ENCODE measurements at places on chromosomes 7 and 10.

DNA sequence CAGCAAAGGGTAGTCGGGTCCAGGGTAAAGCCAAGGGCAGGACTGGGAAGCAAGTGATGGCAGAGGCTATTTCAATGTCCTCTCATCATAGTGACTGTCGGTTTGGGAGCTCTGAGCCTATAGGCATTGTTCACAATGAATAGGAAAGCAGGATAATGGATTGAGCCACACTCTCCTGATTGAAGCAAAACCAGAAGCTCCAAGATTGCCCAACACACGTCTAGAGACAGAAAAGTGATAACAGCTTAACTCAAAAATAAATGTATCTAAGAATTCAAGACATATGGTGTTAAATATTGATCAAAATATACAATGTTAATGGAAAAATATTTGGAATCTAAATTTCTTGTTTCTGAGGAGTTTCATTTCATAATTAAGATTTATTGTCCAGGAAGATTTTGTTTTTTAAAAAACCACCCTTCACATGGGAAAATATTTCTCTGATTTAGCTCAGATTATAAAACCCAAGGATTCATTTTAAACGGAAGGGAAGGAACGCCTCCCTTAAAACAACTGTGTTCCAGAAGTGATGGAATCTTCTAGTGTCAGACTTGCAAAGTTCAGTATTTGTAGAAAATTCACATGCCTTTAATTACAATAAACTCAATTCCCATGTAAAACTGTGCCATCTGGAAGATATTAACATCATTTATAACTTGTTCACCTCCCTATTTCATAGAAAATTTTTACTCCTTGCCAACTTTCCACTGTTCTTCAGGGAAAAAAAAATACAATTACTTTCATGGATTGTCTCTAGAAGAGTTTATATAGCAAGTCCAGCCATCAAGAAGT, 54.5 kb downstream of the NRP1 start:
- DNase-seq = no peak

DNA sequence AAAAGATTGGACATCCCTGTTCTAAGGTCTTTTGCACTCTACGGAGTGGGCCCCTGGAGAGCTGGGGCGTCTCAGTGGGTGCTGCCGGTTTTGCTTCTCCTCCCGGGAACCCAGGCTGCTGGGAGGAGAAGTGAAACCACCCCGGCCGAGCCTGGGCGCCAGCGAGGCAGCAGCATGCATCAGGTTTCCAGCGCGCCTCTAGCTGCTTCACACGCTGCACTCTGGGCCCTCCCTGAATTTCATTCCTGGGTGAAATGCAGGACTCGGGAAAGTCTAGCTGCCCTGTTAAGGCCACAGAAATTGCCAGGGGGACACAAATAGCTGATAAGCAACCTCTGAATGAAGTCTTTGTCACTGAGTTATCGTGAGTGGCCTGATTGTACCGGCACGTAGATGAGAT, 127.4 kb downstream of the TRRAP start:
- DNase-seq = no peak

DNA sequence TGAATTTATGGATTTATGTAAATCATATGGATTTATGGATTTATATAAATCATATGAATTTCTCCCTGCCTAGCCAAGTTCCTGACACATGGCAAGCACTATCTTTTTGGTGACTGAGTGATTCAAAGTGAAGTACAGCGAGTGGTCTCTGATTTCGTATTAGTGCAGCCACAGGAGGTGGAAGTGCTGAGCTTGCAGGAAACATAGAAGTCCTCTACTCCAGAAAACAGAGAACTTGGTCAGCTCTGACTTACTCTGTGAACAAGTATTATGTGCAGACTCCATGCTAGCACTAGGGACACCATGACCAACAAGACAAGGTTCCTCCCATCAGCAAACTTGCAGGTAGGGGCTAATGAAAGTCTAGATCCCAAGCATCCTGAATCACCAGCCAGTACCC, 28.5 kb downstream of the CYP3A5 start:
- DNase-seq = no peak

DNA sequence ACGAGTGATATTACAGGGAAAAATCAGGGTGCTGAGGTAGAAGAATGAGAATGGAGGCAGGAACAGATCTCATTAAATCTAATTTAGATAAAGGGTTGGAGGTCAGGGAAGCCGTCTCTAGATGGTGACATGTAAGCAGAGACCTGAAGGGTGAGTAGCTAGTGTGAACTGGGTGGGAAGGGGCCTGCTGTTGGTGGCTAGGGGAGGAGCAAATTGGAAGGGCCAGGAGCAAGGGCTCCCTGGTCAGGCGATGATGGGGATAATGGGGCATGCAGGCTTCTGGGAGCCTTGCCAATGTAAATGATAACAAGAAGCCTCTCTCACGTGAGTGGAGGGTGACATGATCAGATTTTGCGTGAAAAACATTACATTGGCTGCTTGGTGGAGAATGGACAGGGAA, 76.3 kb downstream of the WDFY4 start:
- no peak for DNase-seq

DNA sequence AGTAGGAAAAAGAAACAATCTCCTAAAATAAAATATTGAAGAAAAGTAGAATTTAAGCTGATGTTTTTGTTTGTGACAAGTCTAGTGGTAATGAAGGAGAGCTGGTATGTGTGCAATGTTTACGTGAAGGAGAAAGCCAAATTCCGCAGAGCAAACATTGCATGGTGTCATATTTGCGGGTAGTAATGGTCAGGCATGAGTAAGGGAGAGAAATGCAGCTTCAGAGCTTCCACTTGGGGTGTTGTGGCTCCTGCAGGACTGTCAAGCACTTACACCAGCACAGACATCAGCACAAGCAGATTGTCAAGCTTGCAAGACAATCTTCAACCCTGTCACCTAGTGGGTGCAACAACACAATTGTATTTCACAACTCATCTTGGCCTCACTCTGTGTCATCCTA, 136.5 kb upstream of the ETV1 start:
- DNase-seq = no peak

- no peak for DNase-seq
These were observed 27.8 kb downstream of the SLC26A5 start for GRCh38 chr7:103418241-103418640.

DNA sequence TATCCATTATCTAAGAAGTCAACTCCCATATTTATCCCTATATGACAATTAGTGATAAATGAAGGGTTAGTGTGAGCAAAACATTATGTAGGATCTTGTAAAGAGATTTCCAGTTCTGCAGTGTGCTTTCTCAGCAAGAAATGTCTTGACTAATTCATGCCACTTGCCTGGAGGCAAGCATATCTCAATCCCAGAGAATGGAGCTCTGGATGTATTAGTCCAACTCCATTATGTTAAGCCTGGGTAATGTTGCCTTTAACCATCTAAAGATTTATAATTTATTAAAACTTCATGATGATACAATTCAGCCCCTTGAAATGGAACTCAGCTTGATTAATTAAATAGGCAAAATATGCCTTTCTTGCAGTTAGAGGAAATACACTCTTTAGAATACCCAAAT, 1079.9 kb upstream of the LRRTM3 start:
- no peak for DNase-seq

DNA sequence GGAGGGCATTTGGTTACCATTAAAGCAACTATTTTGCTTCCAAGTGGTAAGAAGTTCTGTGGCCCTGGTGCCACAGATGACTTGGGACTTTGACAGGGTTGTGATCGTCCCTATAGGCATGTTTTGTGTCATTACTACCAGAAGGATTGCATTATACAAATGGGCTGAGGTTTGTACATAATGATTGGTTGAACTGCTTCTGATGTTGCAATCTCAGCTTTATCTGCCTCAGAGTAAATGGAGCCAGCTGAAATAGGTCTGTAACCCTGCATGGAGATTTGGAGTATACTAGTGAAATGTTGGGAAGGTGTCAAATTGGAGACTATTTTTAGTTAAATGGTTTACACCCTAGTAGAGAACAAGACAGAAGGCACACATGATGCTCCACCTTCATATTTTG, 46.1 kb upstream of the SEPTIN7 start:
- no peak for DNase-seq

DNA sequence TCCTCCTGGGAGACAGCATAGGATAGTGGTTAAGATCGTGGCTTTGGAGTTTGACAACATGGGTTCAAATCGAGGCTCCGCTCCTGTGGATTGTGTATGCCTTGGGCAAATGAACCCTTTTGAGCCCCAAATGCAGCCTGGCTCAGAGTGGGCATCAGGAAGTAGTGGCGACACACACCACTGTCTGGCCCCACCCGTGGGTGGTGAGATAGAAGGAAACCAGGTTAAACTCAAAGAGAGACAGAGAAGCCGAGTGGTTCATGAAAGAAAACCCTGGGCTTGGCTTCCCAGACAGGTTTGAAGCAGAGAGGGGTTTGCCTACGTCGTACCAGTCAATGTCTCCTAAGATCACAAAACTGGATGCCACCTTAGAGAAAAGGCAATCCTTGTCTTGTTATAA, 57.7 kb downstream of the PRTFDC1 start:
- DNase-seq = no peak

- DNase-seq = no peak
These were observed 22.1 kb downstream of the HSPA12A start for GRCh38 chr10:116720241-116720643.

DNA sequence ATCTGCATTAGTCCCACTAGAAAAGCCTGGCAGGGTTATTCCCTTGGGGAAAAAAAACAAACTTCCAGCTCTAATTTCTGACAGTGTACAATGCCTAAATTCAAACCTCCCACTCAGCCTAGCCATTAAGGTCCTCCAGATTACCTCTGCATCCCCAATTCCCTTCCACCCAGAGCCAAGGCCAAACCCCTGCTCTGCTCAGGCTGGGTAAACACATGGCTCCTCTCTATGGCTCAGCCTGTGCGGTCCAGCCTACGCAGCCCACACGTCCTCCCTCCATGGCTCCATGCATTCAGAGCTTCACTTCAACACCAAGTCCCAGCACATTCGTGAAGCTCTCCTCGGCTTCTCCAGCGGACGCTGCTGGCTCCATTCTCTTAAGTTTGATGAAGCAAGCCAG, 5.2 kb downstream of the DLG5 start:
- DNase-seq = no peak

- no peak for DNase-seq
These were observed 83.1 kb upstream of the A1CF start for GRCh38 chr10:50968386-50969091.

DNA sequence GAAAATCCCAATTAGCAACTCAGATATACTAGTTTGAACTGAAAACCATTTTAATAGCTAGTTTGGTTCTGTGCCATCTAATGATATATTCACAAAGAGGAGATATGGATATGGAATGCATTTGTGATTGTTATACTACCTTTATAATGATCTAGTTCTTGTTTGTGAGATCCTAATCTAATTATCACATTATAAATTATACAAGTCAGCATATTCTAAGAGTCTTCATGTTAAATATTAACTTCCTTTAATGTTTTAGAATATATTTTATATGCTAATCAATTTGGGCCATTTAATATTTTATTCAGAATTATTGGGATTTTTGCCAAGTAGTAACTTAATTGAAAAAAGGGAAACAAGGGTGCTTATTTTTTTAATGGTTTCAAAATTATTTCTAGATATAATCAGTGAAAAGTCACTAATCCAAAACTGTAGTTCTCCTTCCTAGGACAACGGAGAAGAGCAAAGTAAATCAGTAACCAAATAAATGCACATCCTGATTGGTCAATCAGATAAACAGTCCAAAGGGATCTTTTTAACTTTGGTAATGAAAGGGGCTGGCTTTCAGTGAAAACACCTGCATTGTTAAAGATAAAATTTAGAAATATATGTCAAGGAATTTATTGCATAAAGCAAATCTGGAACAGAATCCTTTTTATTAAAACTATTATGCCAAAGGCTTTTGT, 173.9 kb upstream of the MEOX2 start:
- DNase-seq = no peak

DNA sequence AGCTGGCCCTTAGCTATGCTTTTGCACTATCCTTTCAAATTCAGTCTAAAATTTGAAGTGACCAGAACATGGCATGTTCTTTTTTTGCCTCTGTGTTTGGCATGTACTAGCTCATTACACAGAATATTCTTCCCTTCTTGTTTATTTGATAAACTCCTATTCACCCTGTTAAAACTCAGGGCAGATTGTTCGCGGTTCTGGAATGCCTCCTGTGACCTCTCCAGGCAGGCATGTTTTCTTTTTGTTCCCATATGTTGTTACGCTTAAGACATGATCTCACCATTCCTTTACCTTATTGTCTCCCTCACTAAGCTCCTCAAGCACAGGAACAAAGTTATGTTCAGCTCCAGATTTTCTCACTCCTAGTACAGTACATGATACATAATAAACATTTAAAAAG, 181.7 kb downstream of the CCSER2 start:
- DNase-seq = no peak

- DNase-seq = no peak
These were observed 41.7 kb upstream of the CALD1 start for GRCh38 chr7:134737566-134738345.

DNA sequence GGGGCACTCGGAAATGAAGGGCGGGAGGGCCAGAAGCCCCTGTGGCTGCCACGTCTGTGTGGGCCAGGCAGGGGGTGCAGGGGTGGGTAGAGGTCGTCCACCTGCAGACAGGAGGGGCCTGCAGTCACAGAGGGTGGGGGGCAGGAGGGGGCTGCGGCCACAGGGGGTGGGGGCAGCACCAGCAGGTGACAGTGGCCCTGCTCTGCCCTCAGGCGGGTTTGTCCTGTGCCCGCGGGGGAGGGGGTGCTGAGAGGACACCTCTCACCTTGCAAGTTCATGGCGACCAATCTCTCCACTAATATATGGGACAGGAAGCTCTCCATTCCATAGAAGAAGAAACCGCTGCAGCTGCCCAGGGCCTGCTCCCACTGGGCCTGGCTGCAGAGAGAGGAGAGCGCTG, 26.6 kb upstream of the NKX6-2 start:
- no peak for DNase-seq

DNA sequence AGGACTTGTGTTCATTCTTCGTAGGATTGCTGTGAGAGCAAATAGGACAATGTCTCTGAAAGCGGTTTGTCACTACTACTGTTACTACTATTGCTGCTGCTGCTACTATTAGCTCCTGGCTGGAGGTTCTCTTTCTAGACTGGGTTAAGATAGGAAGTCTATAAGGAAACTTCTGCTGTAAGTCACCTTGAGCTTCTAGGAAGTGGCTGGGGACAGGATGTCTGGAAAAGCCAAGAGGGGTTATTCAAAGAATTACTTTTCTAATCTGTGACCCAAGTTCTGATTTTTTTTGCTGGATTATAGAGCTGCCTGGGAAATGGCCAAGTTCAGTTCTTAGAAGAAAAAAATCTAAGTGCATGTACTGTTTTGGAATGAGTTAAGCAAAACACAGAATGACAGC, 62.2 kb downstream of the NAMPT start:
- DNase-seq = no peak

DNA sequence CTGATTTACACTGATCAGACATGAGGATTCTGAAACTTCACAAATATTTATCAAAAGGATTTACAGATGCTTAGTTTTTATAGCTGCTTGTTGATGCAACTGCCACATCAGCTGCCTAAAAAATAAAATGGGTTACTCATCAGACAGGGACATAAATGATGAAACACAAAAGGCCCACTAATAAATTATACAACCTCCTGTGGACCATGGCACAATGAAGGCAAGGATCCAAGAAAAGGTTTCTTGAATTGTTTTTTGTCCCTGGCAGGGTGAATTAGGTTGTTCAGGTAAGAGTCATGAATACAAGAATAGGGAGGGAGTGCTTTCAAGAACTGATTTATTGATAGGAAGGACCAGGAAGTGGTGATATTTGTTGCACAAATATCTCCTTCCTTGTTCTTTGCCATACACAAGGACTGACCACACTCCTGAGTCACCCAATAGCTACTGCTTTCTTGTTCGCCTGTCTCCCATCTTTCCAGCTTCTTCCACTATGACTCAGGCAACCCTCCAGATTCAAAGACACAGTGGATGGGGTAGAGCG, 234.5 kb downstream of the AHR start:
- no peak for DNase-seq
